ENCODE measurements at places on chromosomes 4 and X.

GRCh38 chrX:129161108-129161507, 362.2 kb downstream of the SMARCA1 start:
- DNase-seq = no peak

GRCh38 chr4:147014946-147015345, 69.3 kb upstream of the TTC29 start:
- DNase-seq = no peak

- DNase-seq = no peak
Measured at GRCh38 chrX:137792214-137792613, 226.3 kb downstream of the ZIC3 start.

DNA sequence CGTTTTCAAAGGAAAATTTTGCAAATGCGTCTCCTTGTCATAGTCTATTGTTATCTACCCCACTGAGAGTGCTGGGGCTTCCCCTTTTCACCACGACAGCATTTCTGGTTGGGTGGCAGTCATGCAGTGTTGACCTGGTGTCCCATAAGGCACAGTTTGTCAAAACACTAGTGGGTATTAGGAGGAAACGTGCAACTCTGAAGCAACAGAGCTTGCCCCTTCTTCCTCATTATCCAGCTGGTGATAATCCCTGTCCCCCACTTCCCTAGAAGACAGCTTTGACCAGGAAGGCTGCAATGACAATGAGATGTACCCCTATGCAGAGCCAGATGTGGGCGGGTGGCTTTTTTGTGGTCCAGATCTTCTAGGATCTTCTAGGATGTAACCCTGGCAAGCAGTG, 1.8 kb downstream of the TBC1D1 start:
- DNase-seq = no peak

- DNase-seq = no peak
Measured at GRCh38 chr4:147981305-147981704, 249.4 kb downstream of the ARHGAP10 start.

- no peak for DNase-seq
Measured at GRCh38 chr4:128519163-128519830, 231.7 kb upstream of the PGRMC2 start.

DNA sequence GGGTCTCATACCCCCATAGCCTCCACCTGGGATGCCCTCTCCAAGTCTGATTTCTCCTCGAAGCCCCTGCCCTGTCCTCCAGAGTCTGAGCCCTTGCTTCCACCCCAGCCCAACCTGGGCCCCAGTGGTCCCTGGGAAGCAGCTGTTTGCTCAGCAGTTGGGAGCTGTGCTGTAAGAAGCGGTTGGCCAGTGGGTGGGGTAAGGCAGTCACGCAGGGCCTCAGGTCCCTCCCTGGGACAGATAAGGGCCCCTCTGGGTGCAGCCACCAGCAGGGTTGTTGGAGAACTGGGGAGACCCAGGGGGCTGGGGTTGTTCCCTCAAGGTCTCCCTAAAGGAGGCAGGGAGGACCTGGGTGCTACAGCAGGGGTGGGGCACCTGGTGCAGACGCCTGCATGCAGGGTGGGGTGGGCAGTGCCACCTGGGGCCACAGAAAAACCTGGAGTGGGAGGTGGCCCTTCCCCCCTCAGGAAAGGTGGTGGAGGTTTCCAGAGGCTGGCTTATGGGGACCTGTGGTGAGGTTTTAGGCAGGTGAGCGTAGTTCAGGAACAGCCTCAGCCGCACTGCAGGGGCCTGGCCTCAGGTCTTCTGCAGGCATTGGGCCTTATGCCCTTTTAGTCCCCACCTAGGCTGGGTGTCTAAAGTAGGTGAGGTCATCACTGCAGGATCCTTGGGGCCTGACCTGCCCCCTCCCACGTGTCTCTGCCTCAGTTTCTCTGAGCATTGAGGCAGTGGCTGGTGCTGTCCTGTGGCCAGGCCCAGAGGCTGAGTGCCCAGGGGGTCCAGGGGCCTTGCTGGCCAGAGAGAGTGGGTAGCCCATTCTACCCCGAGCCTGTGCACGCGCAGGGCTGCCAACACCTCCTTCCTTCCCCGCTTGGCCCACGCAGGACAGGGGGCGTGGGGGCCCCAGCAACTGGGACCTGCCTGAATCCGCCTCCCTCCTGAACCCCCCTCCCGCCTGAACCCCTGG, 3.1 kb upstream of the SLC26A1 start:
- DNase-seq = no peak

- no peak for DNase-seq
Measured at GRCh38 chr4:4386736-4387392, at the start of gene NSG1. Gene NSG1 (plus strand): TSS chr4:4387102. CDS start chr4:4387630, 528 bp downstream.

GRCh38 chr4:102455750-102456149, 45.4 kb upstream of the NFKB1 start:
- DNase-seq = no peak

- DNase-seq = no peak
Measured at GRCh38 chrX:41090568-41091238, 5.5 kb downstream of the USP9X start.

DNA sequence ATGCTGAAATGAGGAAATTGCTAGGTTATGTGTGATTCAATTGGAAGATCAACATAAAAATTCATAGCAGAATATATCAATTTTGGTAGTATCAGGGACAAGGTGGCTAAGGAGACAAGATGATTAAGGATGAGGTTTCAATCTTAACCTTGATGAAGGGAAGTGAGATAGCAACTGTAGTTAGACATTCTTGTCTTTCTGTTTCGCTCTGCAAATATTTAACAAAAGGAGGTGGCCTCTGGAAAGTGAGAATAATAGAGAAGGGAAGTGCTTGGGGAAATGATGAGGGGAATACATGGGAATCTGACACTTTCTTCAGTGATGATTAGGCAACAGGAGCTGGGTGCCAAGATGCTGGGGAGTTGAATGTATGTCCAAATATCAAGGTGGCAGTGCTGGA, 337.1 kb upstream of the PUDP start:
- DNase-seq = no peak

- no peak for DNase-seq
Measured at GRCh38 chr4:96093563-96093962, 253.7 kb downstream of the PDHA2 start.

- DNase-seq = no peak
Measured at GRCh38 chr4:85092943-85093342, 126.5 kb upstream of the WDFY3 start.

DNA sequence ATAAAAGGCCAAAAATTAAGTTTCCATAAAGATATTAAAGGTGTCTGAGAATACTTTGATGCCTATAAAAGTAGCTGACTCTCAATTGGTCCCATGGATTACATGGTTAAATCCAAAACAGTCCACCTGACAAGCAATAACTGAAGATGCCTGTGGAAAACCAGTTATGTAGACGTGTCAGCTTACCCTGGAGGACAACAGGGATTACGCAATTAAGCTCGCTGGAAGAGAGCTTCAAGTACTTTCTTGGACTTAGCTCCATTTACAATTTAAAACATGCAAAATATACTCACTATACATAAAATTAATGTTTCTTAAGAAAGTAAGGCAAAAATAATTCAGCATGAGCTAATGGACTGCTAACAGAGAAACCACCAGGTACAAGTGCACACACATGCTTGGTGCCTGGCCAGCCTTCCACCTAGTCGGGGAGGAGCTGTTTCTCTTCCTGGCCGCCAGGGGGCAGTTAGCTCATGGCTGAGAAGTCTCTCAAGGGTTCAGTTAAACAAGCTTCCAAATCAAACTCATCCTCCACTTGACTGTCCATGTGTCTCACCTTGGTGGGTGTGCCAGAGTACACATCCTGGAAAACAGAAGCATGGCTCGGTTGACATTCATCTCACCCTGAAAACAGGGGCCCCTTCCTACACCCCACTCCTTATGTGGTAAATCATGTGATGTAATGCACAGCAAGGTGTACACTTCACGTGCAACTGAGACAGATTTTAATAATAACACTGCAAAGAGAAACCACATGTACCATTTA, 9.2 kb upstream of the FAM53A start:
- no peak for DNase-seq

GRCh38 chrX:40007131-40007755, 90.5 kb downstream of the BCOR start:
- DNase-seq = no peak

- DNase-seq = no peak
Measured at GRCh38 chr4:80989921-80990544, 40.5 kb upstream of the BMP3 start.

GRCh38 chr4:124633285-124633941, 79.1 kb downstream of the ANKRD50 start:
- DNase-seq = no peak

DNA sequence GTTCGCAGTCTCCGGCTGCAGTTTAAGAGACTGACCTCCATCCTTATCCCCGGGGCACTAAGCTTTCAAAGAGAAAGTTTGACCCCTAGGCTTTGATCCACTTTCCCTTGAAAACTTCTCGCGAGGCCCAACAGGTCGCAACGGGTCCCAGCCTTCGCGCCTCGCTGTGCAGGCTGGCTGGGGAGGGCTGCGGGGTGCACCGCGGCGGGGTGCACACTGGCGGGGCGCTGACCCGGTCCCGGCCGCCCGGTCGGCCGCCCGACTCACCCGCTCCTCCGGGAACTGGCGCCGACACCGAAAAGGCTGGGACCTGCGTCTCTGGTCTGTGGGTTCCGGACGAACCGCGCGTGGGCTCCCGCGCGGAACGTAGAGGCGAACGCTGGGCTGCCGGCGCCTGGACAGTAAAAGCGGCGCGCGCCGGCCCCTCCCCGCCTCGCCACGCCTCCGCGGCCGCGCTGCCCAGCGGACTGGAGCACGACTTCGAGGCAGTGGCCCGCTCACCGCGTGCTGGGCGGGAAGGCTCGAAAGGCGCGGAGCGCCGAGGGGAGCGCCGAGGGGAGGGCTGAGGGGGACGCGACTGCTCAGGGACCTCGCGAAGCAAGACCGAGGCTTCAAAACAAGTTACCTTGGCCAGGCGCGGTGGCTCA, at the start of gene TAF7L:
Gene TAF7L, minus strand, starts transcription at position 378 of the 647 bp plus-strand sequence. CDS start 3,791 bp downstream, outside the sequence.
- DNase-seq = no peak

- no peak for DNase-seq
Measured at GRCh38 chrX:24294619-24295018, 19.2 kb downstream of the SUPT20HL2 start.

DNA sequence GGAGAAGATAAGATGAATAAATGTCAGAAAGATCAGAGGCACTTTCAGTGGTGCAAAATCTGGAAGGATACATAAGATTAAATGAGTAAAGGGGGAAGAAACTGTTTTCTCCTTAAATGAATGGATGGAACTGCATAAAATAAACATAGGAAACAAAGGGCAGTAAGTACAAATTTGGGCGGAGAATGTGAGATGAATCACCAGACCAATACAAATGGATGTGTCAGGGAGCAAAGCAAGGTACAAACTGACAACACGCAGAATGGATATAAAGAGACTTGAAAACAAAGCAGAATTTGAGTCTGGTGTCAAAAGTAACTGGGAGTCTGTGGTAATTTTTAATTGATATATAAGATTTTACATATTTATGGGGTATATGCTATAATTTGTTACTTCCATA, 175.3 kb upstream of the PCDH18 start:
- no peak for DNase-seq

- no peak for DNase-seq
Measured at GRCh38 chr4:176189891-176190795, 5.2 kb downstream of the SPATA4 start.

- DNase-seq = no peak
Measured at GRCh38 chrX:12814420-12814819, 23.2 kb downstream of the PRPS2 start.

DNA sequence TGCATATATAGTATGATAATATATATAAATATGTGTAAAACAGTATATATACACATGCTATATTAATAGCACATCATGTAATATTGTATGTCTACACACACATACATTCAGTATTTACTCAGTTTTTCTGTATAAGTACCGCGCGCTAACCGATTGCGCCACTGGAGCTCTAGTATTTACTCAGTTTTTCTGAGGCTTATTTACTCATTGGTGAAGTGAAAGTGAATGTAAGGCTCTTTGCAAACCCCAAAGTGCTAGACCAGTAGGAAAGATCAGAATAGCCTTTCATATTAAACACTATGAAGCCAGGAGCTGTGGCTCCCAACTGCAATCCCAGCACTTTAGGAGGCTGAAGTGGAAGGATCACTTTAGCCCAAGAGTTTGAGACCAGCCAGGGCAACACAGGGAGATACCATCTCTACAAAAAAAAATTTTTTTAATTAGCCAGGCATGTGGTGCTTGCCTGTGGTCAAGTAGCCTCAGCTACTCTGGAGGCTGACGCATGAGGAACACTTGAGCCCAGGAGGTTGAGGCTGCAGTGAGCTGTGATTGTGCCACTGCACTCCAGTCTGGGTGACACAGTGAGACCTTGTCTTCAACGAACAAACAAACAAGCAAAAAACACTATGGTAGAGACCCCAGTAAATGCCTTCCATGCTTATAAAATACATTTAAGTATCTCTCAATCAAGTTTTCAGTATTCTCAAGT, 125.8 kb downstream of the KIT start:
- DNase-seq = no peak

GRCh38 chrX:43003204-43003565, 225.2 kb upstream of the PPP1R2C start:
- no peak for DNase-seq

DNA sequence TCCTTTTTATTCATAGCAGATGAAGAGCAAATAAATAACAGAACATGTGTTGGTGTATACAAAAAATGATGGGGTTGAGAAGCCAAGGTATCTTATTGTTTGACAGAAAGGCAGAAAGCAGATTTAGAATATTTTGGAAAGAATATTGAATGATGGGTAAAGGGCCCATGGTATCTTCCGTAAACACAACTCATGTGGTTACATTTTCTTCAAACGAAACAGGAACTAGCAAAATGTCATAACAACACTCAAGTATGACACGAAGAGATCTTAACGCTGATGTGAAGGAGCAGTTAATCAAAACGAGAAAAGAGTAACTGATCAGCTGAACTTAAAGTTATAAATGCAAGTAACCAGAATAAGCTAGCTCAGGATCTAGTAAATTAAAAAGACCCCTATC, 195.7 kb upstream of the GK2 start:
- DNase-seq = no peak

DNA sequence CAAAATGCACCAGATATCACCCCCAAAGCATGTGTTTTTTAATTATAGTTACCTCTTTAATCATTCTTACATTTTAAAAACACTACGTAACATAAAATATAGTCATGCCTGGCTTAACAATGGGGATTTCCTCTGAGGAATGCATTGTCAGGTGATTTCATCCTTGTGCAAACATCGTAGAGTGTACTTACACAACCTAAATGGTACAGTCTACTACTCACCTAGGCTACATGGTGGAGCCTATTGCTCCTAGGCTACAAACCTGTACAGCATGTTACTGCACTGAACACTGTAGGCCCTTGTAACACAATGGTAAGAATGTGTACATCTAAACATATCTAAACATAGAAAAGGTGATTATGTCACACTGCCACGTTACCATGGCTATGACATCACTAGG, 208.6 kb downstream of the SPOCK3 start:
- no peak for DNase-seq

- DNase-seq = no peak
Measured at GRCh38 chr4:137621056-137621455, 88.8 kb upstream of the PCDH18 start.
